ENCODE measurements at places on chromosomes 4 and X.

DNA sequence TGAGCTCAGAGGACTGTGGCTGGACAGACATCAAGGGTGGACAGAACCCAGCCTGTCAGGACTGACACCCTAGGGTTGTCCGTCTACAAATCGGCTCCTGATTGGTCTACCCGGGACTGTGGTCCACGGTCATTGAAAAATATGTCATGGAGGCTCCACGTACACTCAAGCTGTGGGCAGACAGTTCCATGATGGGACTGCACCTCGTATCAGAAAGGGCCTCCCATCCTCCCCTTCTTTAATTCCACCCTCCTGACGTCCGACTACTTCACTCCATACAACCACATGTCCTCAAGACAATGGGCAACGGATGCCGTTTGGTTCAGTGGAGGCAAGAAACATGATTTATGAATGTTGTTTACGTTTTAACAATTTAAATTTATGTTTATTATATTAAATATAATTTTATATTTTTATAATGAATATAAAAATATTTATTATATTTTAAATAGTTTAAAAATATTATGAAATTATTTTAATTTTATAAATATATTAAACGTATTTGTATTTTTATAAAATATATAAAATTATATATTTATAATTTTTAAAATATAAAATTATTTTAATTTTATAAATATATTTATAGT, 58.0 kb upstream of the SHOX start:
- no peak for DNase-seq

GRCh38 chr4:128832243-128832625, 22.7 kb downstream of the JADE1 start:
- DNase-seq: no peak

- no peak for DNase-seq
Measured at GRCh38 chrX:109886122-109886761, 116.7 kb upstream of the TMEM164 start.

GRCh38 chr4:38166768-38167167, 206.6 kb downstream of the PTTG2 start:
- no peak for DNase-seq

- no peak for DNase-seq
Measured at GRCh38 chr4:165248102-165248501, 40.7 kb downstream of the KLHL2 start.

GRCh38 chr4:43379016-43379415, 486.5 kb downstream of the GRXCR1 start:
- DNase-seq: no peak

- no peak for DNase-seq
Measured at GRCh38 chr4:105607876-105608275, 55.5 kb downstream of the ARHGEF38 start.

- DNase-seq: peak; percentile 27
Measured at GRCh38 chrX:154401045-154401799, 3.0 kb downstream of the RPL10 start.

- DNase-seq: no peak
Measured at GRCh38 chrX:37380924-37381323, 31.8 kb downstream of the PRRG1 start.

DNA sequence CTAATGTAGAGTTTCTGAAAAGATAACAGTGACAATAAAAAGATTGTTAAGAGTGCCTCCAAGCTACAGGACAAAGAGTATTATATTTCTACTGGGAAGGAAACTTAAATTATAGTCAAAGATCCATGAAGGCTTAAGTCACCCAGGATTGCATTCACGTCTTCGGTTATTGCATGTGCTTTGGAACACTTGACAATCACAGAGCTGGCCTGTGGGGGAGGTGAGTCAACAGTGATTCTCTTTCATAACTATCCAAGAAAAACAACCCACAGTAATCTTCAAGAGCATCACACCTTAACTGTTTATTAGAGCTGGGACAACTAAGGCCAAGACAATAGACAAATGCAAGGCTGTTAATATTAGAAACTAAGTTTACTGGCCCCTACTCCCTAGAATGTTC, 40.3 kb downstream of the PDGFC start:
- DNase-seq: no peak

DNA sequence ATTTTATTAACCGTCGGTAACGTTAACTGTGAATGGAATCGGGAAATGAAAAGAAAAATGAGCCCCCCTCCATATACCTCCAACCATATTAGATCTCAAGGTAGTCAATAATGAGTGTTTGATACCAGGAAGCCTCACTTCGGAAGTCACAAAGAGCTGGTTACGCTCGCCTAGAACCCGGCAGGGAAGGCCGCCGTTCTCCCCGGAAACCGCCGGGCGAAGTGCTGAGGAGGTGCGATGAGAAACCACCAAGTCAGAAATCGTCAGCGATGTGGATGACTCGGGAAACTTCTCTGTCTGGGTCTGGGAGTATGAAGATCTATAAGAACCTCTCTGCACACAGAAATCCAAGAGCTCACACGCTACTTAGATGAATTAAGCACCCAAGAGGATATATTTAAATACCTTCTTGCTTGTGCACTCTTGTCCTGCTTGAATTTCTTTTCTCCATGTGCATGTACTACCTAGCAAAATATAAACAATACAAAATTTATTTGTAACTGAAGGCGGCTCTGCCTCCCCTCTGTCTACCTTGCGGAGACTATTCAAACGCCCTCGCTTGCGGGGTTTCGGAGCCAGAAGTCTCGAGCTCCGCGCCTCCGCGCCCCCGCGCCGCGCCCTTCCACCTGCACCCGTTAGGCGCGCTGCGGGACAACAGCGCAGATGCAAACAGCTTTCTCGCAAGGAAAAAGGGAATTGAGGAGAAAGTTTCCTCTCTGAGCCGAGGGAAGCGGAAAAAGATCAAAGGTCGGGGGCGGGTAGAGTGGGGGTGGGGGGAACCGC, 17.8 kb downstream of the NKX6-1 start:
- DNase-seq: no peak

DNA sequence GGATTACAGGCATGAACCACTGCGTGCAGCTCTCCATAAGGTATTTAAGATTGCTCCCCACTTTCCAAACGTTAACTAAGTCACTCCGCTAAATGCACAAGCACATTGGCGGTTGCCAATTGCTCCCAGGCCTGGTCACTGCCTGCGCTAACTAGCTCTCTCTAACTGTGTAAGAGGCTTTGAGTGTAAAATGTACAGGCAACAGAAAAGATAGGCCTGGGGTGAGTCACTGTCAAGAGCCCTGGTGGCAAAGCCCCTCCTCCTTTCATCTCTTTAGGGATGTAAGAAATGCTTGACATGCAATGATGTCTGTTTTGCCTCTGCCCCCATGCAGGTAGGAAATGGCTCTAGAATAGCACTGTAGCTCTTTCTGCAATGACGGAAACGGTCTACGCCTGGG, 329.7 kb upstream of the GATB start:
- no peak for DNase-seq

- DNase-seq: no peak
Measured at GRCh38 chr4:140005699-140006098, 148.3 kb downstream of the MAML3 start.

DNA sequence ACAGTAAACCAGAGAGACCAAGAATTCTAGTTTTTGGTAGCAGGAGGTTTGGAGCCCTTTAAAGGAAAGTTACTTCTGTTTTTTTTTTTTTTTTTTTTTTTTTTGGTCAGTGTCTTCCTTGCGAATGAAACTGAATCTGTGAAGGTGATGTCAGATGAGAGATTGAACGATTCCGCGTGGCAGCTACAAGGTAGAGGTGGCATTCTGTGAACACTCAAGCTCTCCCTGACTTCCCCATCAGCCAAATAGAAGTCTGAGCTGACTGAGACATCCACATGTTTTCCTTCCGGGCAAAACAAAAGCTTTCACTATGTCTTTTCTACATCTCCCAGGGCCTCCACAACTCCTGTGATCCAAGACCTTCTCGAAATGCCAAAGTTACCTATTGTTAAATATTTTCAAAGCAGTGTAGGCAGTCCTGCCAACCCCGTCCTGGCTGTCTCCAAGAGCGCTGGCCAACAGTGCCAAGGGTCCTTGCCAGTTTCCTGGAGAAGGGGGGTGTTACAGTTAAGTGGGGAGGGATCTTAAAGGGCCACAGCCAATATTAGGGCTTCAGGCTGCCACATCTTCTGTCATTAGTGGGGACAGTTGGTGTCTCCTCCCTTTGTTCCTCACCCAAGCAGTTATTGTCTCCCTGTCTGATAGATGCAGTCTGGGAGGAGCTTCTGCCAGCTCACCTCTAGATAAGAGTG, 102.9 kb upstream of the SLC34A2 start:
- no peak for DNase-seq

- DNase-seq: no peak
Measured at GRCh38 chrX:17547658-17548057, 172.7 kb downstream of the NHS start.

DNA sequence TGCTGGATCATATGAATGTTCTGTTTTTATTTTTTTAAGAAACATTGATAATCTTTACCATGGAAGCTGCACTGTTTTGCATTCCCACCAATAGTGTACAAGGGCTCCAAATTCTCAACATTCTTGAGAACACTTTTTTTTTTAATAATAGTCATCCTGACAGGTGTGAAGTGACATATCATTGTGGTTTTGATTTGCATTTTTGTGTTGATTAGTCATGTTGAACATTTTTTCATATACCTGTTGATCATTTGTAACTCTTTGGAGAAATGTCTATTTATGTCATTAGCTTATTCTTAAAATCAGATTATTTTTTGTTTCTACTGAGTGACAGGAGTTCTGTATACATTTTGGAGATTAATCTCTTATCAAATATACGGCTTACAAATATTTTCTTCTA, 408.5 kb downstream of the GLUD2 start:
- DNase-seq: no peak

- DNase-seq: no peak
Measured at GRCh38 chrX:46624090-46624786, 50.7 kb downstream of the CHST7 start.

DNA sequence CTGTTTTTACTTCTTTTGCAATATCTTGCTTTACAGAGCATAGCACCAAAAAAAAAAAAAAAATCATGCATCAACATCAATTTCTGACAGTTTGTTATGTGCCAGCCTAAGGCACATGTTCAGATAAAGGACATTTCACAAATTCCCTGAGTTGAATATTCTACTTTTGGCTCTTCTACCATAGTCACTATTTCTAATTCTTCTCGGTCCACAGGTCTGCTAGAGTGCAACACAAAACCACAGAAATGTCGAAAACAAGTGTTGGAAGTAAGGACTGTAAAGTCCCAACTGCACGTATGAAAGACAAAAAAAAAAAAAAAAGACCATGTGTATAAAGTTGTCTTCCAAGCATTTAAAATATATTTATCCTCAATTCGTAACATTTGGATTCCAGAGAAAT, 494.2 kb upstream of the INTU start:
- no peak for DNase-seq

DNA sequence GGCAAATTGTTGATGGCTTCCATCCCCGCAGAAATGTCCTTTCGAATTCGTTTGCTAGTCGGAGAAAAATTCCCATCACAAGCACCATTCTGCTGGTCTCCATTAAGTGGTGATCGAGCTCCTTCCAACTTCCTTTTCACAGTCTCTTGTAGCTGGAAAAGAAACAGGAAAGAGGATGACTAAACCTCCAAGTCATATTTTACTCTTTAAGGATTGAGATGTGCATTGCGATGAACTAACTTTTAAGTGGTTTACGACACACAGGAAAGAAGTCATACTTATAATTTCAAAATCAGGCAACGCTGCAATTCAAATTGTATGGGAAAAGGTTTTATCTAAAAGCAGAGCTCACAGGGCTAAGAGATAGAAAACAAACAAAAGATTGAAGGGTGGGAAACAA, 225.2 kb downstream of the MGST2 start:
- no peak for DNase-seq

DNA sequence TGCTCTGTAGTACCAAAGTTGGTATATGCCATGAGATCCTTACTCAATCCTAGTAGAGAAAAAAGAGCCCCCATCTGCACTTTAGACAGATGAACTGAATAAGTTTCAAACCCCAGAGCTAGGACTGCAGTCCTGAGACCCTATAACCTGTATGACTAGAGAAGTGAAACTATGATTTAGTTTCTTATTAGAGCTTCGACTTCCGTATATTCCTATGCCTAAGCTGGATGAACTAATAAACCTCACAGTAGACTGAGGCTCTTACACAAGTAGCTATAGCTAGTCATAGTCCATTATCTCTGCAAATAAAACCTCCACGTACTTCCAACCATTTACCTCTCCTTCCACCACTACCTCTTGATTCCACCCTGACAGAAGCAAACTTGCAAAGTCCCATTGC, 6.3 kb upstream of the OTUD4 start:
- DNase-seq: no peak

GRCh38 chr4:147689067-147689466, 5.1 kb upstream of the PRMT9 start:
- no peak for DNase-seq

DNA sequence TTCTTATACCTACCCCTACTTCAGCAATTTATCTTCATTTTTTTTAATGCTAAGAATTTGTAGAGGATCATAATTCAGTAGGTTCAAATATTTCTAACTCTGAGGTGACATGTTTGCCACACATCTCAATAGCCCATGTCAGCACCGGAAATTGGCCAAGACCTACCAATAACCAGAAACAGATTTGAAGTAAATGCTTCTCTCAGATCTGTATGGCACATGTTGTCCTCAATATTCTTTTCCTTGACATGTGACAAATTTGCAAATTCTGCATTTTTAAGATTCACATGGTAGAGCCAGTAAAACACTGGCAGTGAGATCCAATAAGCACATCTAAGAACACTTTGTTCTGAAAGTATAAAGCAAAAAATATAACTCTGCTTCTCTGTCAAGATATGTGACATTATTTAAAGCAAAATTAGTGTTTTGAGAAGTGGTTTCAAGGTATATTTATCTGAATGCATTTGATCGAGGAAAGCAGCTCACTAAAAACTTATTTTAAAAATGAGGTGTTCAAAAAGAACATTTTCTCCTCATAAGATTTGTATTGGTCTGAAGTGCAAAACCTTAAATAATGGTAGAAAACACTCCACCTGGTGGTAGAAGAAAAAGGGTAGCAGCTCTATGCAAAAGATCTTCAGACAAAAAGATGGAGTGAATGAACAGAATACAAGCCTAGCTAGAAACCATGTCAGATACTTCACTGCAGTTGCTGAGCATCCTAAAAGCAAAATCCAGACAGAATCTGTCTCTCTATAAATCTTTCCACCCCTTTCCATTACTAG, 513.8 kb upstream of the FAM241A start:
- no peak for DNase-seq

DNA sequence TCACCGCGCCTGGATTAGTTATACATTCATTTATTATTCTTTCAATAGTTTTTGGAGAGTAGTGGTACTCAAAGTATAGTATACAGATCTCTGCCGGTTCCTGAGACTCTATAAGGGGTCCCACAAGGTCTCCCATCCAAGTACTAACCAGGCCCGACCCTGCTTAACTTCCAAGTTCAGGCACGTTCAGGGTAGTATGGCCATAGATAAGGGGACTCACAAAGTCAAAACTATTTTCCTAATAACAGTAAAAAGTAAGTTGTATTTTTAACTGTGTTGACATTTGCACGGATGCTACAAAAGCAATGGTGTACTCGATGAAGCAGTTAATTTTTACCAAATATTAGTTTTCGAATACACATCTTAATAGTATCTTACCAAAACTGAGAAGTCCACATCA, 84.4 kb upstream of the STK26 start:
- DNase-seq: no peak

Measured in activated CD4-positive, alpha-beta T cell treated with anti-CD3 and anti-CD28 coated beads, Interleukin-2, amount 50 U/mL, for 24 hours (primary cell).